ENCODE measurements at places on chromosomes 3 and 15.

DNA sequence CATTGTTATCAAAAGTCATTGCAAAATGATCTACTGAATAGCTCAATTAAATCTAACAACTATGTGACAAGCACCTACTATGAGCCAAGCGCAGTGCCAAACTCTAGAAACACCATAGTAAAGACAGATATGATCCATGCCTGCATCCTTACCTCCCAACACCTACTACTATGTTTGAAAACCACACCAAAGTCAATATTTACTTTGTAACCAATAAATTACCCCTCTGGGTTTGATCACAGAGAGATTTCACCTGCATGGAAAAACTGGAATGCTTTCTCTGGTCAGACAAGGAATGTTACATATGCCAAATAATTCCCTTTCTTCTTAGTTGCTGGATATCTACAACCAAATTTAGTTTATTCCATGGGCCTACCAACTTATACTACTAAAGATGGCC lies 422.2 kb downstream of the FHIT start:
- no peak for DNase-seq

DNA sequence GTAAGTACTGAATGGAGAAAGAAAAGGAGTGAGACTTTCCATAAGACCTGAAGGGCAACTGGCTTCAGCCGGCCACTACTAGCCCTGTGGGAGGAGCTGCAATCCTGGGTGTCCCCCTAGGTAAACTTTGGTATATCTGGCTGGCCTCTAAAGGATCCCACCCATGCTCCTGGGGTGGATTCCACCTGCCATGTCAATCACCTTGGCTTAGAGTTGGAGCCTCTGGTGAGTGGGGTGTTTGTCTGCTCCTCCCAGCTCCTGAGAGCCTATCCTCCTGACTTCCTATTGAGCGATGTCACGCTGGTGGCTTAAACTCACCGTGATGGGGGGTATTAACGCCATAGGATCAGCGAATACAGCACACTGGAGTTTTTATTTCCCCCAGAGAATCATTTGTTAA lies 2.6 kb downstream of the SPTBN5 start:
- no peak for DNase-seq

DNA sequence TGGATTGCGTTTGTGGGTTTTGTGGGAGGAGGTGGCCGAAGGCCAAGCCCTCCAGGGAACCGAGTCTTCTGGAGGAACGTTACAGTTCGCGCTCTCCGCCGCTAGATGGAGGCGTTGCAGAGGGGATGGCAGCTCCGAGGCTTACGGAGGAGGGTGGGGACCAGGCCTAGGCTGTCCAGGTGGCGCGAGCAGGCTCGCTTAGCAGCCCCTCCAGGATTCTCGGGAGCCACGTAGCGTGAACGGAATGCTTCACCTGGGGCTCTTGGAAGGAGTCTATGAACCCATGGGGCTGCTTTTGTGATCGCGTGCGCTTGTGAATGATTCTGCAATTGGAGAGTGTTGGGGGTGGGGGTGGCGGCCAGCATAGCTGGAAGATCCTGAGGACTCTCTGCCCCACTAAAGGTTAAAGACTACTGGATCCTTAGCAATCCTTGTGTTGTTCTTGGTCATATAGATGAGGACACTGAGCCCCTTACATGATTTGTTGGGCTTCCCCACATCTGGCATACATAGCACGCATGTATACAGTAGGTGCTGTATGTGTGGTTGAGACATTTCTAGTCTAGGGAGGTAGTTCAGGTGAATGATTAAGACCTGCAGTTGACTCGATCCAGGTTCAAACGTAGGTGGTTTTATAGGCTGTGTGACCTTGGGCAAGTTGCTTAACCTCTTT lies 25.7 kb downstream of the FAM3D start:
- peak; percentile 30 for DNase-seq

DNA sequence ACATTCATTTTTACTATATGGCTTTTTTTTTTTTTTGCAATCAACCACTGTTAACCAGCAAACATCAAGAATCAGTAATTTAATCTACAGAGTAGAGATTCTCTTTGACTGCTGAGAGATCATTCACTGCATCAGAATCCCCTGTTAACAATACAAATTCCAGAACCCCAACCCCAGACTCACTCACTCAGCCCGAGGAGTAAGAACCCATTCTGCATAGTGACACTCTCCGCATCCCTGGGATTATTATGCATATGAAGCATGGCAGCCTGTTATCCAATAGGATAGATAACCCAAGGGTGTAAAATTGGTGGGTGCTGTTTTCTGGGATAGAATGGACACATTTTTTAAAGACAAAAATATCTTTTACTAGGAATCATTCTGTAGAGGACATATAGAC lies 76.3 kb upstream of the CCDC39 start:
- no peak for DNase-seq

DNA sequence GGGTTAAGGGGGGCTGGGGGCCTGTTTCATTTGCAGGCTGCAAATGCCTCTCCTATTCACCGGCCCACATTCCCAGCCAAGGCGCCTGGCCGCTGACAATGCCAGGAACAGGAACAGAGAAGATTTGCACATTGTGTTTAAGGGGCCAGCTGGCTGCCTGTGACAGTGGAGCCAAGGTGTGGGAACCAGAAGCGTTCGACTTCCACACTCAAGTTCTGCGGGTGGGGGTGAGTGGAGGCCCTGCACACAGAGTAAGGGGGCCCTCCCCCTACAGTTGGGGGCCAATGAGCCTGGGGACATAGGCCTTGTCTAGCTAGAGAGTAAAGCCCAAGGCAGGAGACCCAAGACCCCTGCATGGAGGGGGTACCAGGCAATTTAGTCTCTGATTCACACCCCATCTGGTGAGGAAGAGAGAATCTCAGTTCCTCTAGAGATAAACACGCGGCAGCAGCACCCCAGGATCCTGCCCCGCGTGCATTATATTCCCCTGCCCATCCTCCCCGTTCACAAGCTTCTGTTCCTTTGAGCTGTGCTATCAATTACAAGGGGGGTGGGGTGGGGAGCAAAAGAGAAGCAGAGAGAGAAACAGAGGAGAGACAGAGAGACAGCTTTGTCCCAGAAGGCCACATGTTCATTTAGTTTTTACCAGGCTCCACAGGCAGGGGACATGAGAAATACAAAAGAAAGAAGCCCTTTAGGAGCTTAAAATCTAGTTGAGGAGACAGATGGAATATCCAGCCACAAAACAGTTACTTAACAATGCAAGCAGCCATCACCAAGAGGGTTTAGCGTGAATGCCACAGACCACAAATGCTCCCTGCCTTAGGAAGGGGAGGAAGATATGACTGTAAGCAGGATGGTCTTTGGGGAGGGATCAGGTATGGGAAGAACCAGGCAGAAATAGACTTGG lies 9.2 kb downstream of the IGDCC3 start:
- no peak for DNase-seq

DNA sequence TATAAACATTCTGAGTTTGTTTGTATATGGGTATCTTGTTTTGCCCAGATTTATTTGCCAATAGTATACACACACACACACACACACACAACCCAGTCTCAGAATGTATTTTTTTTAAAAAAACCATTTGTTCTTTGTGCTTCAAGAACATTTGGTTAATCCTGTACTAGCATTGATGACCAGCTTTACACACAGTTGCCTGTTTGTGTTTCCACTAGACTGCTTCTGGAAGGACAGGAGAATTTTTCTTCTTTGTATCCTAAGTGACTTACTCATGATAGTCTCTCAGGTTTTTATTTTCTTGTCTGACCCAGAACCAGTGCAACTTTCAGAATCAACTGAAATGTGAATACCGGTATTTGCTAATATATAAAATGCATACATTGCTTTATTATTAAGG lies 40.5 kb downstream of the U2SURP start:
- DNase-seq: no peak

GRCh38 chr3:11774296-11774877 lies 72.3 kb downstream of the TAMM41 start:
- no peak for DNase-seq

- DNase-seq: no peak
Measured at GRCh38 chr15:66895794-66896453, 169.5 kb upstream of the SMAD3 start.

DNA sequence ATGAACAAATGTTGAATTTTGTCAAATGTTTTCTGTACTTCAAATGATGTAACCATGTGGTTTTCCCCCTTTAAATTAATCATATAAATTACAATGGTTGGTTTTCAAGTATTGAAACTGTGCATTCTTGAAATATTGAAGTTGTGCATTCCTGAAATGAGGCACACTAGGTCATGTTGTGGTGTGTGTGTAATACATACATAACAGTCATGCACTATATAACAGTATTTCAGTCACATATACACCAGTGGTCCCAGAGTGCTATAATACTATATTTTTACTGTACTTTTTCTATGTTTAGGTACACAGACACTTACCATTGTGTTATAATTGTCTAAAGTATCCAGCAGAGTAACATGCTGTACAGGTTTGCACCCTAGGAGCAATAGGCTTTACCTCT lies 11.0 kb upstream of the IQCF5 start:
- DNase-seq: no peak

GRCh38 chr3:159513867-159514380 lies 474.7 kb upstream of the IL12A start:
- DNase-seq: peak; percentile 4

DNA sequence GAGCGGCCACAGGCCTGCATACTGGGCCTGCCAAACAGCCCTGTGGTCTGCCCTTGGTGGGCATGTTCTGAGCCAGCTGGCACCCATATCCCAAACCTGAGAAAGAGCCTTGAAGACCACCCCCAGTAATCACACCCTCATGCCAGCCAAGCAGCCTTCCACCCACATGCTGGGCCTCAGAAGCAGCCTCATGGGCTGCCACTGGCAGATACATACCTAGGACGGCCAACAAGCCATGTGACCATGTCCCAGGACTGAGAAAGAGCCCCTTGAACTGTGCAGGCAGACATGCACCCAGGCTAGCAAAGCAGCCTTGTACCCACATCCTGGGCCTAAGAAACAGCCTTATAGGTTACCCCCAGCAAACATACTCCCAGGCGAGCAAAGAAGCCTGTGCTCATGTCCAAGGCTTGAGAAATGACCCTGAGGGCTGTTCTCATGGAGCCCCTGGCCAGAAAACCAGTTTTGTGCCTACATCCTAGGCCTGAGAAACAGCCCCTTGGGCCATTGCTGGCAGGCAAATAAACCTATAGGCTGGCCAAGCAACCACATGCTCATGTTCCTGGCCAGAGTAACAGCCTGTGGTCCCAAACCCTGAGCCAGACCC lies 24.9 kb downstream of the TUBGCP5 start:
- DNase-seq: no peak

GRCh38 chr3:99948467-99949089 lies 130.9 kb downstream of the CMSS1 start:
- no peak for DNase-seq

- DNase-seq: no peak
Measured at GRCh38 chr3:23793528-23794134, 12.1 kb upstream of the UBE2E1 start.

GRCh38 chr15:71780115-71780976 lies 30.0 kb upstream of the NR2E3 start:
- no peak for DNase-seq

GRCh38 chr3:187570776-187571175 lies 99.4 kb downstream of the SST start:
- no peak for DNase-seq

- DNase-seq: no peak
Measured at GRCh38 chr3:193744048-193744821, 151.2 kb downstream of the OPA1 start.

GRCh38 chr3:195080125-195080524 lies 190.8 kb downstream of the XXYLT1 start:
- no peak for DNase-seq

DNA sequence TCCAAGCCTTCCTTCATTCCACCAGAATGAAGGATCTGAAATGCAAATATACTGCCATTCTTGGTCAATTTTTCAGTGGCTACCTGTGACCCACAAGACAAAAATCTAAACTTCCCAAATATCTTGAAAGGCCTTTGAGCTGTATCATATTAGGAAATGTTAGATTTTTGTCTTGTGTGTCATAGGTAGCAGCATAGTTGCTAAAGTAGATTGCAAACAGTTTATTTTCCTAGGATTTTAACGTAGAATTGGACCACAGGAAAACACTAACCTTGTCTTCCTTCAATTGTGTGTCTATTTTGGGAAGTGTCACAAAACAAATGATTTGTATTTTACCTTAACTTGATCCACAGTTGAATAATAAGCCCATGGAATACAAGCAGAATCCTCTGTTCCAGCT lies 42.4 kb downstream of the CP start:
- DNase-seq: peak; percentile 51
